Central memory CD4-positive, alpha-beta T cell (primary cell): ENCODE measurements at places on chromosomes 2 and 18.

GRCh38 chr2:139366681-139367080, 586.5 kb upstream of the NXPH2 start:
- no peak for DNase-seq

- no peak for DNase-seq
Measured at GRCh38 chr2:207491086-207491485, 38.7 kb upstream of the CREB1 start.

- DNase-seq: no peak
Measured at GRCh38 chr18:13222856-13223281, 4.3 kb downstream of the LDLRAD4 start.

GRCh38 chr2:66030553-66030952, 404.4 kb upstream of the MEIS1 start:
- no peak for DNase-seq

DNA sequence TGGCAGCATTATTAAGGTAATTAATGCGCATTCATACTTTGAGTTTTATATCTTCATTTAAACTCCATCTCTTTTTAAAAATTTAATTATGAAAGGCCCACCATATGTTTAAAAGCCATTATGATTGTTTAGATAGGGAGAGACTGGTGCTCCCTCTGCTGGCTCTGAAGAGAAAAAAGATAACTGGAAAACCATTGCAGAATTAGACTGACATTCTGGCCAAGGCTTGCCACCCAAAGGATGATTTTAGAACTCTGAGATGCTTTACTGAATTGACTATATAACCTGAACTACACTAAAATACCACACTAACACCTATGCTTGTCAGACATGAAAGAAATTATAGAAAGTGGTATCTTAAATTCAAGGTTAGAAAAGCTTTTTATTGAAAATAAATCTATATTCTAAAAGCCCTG, 127.6 kb upstream of the SPOPL start:
- DNase-seq: no peak

- peak; percentile 64 for DNase-seq
Measured at GRCh38 chr2:74334931-74335333, 8.3 kb downstream of the SLC4A5 start.

DNA sequence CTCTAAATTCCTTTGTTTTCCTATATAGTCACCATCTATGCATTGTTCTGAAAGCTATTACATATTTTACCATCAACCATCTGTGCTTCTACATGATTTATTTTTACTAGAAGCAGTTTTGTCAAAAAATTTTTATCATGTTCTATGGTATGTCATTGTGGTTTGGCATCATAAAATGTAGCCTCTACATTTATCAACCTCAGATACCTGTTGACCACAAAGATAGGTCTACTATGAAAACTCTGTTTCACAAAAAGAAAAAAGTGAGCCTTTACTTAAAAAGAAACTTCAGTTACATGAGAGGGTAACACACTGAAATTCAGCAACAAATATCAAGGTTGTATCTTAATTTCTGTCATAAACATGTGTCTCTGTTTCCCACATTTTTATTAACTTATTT, 3.7 kb downstream of the BCL2 start:
- DNase-seq: no peak

GRCh38 chr2:22124003-22124402, 1000.2 kb downstream of the TDRD15 start:
- no peak for DNase-seq

DNA sequence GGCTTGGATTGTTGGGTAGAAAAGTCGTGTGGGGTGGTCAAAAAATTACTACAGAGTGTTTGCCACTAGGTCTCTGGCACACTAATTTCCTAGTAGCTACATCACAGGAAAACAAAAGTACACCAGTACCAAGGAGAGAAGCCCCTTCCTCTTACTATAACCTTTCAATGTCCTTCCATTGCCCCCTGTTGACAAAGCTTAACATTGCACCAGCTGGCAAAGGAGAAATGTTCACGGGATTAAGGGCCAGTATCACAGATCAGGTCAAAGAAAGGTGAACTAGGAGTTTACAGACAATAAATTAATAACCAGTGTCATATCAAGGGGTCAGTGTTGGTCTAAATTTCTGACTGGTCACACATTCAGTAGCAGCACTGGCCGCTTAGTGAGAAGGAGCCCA, 1139.6 kb upstream of the FAM98A start:
- no peak for DNase-seq

GRCh38 chr2:58919316-58919715, 678.2 kb upstream of the FANCL start:
- no peak for DNase-seq

DNA sequence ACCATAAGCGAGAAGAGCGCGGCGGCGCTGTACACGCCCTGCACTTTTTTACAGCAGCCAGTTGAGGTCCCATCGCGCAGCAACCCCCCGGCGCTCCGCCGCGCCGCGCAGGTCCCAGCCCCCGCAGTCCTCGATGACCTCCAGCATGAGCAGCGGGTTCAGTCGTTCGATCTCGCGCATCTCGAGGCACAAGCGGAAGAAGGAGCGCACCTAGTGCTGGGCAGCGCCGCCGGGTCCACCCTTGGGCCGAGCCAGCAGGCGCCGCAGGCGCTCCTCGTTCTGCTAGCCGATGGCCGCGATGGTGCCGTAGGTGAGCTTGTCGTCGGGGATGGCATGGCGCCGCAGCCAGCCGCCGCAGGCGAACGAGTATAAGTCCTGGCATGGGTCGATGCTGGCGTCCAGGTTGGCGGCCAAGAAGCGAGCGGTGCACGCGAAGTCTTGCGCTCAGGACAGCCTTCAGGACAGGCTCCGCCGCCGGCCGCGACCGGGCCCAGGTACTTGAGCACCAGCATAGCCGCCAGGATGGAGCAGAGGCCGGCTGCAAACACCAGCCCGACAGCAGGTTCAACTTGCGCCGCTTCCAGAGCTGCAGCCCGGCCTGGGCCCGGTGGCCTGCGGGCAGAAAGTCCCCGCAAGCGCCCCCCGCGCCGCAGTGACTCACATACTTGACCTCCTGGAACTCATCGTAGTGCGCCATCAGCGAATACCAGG, 8.3 kb downstream of the ALPP start:
- no peak for DNase-seq

- no peak for DNase-seq
Measured at GRCh38 chr2:120625865-120626560, 109.7 kb upstream of the GLI2 start.

DNA sequence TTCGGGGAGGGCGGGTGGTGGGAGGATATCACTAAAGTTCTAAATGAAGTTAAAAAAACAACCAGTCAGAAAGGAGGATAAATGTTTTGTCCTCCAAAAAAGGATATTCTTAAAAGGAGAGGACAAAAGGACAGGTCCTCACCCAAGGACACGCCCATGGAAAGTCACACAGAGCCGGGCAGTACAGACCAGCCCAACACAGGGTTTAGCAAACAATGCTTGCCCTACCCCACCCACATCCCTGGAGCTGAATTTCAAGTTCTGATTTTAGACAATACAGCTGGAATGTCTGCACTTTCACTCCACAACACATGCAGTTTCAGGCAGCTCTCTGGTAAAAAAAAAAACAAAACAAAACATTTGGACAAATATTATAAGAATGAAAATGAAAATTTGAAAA, 67.9 kb downstream of the SLC9A4 start:
- DNase-seq: no peak

DNA sequence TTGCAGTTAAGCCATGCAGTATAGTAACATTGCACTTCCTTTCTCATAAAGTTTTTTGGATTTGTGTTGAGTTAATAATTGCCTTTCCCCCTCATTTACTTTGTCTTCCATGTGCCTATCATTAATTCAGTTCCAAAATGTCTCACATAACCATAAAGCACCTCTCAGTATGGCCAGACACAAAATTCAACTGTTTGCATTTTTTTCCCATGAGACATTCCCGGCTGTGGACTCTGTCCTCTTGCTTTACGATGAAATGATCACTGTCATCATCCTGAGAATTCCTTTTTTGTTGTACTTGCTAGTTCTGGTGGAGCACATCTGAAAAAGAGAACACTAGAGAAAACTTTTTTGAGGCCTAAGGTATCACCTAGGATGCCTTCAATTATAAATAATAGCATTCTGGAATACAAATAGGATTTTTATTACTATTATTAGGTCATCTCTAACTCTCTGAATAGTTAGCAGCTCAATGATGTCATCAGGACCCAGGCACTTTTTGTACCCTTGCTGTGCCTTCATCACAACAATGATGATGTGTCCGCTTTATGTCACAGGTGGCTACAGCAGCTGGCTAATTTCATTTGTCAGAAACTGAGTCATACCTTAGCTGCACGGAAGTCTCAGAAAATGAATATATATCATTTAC, 8.5 kb upstream of the ATP8B1 start:
- no peak for DNase-seq

- DNase-seq: no peak
Measured at GRCh38 chr2:138964418-138964817, 184.2 kb upstream of the NXPH2 start.

GRCh38 chr2:198873503-198874471, 584.0 kb downstream of the SATB2 start:
- DNase-seq: no peak

GRCh38 chr2:233307565-233307964, at the start of gene SAG:
TSS of gene SAG (plus strand) at chr2:233307816. CDS start at chr2:233309190, 1,374 bp downstream.
- DNase-seq: no peak

GRCh38 chr2:96873651-96874096, 3.8 kb upstream of the SEMA4C start:
- DNase-seq: no peak

GRCh38 chr2:64404002-64404731, 49.8 kb upstream of the LGALSL start:
- DNase-seq: no peak

DNA sequence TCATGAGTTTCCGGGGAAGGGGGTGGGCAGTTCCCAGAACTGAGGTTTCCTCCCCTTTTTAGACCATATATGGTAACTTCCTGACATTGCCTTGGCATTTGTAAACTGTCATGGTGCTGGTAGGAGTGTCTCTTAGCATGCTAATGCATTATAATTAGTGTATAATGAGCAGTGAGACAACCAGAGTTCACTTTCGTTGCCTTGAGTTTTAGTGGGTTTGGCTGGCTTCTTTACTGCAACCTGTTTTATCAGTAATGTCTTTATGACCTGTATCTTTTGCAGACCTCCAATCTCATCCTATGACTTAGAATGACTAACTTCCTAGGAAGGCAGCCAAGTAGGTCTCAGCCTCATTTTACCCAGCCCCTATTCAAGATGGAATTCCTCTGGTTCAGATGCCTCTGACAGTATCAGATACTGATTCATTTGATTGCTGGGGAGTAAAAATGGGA, 447.3 kb downstream of the XIRP2 start:
- no peak for DNase-seq

DNA sequence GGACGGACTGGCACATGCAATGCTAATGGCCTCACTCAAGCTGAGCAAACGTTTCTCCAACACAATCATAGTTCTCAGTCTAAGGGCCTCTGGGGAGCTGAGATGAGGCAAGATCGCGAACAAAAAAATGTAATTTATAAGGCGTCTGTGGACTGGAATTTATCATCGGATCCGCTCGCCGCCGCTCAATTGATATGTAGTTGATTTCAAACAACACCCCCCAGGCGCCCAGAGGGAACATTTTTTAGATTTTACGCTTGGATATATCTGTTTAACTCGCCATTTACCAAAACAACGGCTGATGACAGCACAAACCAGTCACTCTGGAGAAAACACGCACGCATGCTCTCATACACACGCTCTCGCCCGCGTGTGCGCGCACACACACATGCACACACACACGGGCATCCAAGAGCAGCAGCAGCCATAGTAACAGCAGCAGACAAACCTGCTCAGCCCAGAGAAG, 335.8 kb downstream of the SMAD2 start:
- DNase-seq: no peak

DNA sequence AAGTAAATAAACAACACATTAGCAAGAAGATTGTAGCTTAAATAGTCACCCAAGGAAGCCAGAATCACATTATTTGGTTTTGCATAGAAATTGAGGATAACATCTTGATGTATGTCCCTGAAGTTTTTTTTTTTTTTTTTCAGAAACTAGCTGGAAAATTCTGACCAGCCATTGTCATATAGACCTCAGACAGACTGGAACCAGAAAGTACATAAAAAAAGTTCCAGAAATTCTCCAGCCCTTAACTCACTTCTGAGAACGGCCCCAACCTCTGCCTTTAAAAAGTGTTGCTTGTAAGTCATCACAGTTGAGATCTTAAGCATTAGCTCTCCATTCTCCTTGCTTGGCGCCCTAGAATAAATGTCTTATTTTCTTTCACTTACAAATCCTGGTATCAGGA, 350.5 kb downstream of the CCDC85A start:
- no peak for DNase-seq

- DNase-seq: no peak
Measured at GRCh38 chr2:173830170-173830569, 135.0 kb downstream of the SP3 start.

- DNase-seq: no peak
Measured at GRCh38 chr2:45577441-45577840, 33.6 kb downstream of the SRBD1 start.

DNA sequence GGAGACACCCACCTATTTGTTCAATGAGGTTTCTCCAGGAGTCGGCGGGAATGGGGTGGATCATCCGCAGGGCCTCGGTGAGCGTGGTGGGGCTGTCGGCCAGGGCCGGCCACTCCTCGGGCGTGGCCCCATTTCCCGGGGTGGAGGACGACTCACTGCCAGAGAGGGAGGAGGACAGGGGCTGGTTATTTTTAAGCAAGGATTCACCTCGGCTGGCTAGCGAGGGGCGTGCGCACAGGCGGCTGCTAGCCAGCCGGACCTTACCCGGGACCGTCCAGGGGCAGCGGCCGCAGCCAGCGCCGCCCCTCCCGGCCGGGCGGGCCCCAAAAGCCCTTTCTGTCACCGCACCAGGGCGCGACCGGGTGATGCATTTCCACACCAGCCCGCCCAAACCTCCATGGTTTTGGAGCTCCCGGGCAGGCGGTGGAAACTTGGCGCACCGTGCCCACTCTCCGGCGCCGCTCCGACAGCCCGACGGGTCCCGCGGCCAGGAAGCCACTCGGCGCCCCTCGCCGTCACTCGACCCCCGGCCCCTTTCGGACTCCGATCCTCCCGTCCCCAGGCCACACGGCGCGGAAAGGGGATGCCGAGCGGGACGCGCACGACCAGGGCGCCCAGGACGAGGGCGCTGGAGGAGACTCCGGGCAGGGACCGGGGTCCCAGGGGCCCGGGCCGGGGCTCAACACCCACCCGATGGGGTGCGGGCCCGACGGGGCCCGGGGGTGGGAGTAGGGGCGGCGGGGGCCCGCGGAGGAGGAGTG, 57.1 kb downstream of the SNORC start:
- DNase-seq: no peak
